ENCODE measurements at places on chromosomes 12 and 14. TPM values are rescaled to one million over a fixed set of nuclear protein-coding genes. Genes with fewer than 3 reads are reported as not detected.

ST8SIA1 gene
- 1.1 TPM for polyA plus RNA-seq

PDE3A gene
- polyA plus RNA-seq, result 0.53 TPM

GPR135 gene
- polyA plus RNA-seq, result 0.52 TPM

FAM90A1 gene
- 0.18 TPM for polyA plus RNA-seq

LGR5 gene
- polyA plus RNA-seq, result 0.01 TPM

WNT1 gene
- polyA plus RNA-seq, result not detected

SVOP gene
- polyA plus RNA-seq, result not detected

SLC5A8 gene
- polyA plus RNA-seq, result 0.04 TPM

ADAM21 gene
- polyA plus RNA-seq, result not detected

TMEM132C gene
- 0.65 TPM for polyA plus RNA-seq

KHNYN gene
- polyA plus RNA-seq, result 20.8 TPM

FLRT2 gene
- 2.1 TPM for polyA plus RNA-seq

EFS gene
- polyA plus RNA-seq, result 35.9 TPM

RBP5 gene
- 0.65 TPM for polyA plus RNA-seq

DEGS2 gene
- 24.7 TPM for polyA plus RNA-seq

RNF10 gene
- polyA plus RNA-seq, result 288 TPM

ENO2 gene
- polyA plus RNA-seq, result 6.7 TPM

CPNE8 gene
- polyA plus RNA-seq, result 2.5 TPM

GAS2L3 gene
- polyA plus RNA-seq, result 1.0 TPM

RFX4 gene
- not detected for polyA plus RNA-seq

CLEC9A gene
- polyA plus RNA-seq, result not detected

CD163 gene
- polyA plus RNA-seq, result 3.7 TPM

ANKRD13A gene
- polyA plus RNA-seq, result 25.4 TPM
